ENCODE measurements at places on chromosomes 11 and 22.

GRCh38 chr11:92050305-92050704 lies 174.3 kb upstream of the FAT3 start:
- no peak for DNase-seq

DNA sequence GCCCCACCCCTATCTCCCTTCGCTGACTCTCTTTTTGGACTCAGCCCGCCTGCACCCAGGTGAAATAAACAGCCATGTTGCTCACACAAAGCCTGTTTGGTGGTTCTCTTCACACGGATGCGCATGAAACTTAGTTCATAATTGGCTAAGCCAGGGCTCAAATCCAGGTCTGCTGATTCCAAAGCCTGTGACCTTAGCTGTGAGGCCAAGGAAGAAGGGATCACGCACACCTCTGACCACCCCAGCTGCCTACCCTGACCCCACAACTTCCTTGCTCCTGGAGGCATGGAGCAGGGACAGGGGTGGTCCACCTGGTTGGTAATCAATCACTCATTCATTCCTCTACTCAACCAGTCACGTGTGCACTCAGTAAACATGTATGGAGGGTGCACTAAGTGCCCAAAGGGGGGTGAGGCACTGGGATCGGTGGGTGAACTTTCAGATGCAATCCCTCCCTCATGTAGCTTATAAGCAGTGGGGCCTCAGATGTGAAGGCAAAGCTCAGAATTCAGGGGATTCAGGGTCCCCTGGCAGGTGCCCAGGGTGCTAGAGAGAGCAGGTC lies 10.3 kb downstream of the FXYD2 start:
- no peak for DNase-seq

DNA sequence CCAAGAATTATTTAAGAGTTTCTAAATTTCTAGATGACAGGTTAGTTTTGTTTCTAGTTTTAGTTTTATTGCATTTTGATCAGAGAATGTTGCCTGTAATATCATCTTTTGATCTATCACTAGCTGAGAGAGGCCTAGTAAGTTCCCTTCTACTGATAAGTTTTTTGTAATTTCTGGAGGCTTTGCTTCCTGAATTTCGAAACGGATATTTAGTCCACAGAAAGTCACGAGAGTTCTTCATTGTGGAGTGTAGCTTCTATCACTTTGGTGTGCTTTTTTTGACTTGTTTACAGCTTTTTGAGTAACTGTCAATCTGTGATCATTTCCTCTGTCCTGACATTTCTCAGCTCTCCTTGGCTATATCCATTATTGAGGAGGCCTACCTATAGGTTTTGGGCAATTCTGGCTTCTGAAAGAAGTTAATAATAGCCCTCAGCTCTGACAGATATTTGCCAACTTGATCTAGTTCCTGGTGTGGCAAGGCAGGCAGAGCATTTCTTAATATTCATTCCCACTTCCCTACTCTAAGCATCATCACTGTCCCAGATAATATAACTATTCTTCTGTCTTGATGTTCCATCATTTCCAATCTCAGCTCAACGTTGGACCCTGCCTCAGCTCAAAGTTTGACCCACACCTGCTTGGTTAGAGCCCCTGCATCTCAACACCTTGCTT lies 171.3 kb downstream of the BLID start:
- no peak for DNase-seq

DNA sequence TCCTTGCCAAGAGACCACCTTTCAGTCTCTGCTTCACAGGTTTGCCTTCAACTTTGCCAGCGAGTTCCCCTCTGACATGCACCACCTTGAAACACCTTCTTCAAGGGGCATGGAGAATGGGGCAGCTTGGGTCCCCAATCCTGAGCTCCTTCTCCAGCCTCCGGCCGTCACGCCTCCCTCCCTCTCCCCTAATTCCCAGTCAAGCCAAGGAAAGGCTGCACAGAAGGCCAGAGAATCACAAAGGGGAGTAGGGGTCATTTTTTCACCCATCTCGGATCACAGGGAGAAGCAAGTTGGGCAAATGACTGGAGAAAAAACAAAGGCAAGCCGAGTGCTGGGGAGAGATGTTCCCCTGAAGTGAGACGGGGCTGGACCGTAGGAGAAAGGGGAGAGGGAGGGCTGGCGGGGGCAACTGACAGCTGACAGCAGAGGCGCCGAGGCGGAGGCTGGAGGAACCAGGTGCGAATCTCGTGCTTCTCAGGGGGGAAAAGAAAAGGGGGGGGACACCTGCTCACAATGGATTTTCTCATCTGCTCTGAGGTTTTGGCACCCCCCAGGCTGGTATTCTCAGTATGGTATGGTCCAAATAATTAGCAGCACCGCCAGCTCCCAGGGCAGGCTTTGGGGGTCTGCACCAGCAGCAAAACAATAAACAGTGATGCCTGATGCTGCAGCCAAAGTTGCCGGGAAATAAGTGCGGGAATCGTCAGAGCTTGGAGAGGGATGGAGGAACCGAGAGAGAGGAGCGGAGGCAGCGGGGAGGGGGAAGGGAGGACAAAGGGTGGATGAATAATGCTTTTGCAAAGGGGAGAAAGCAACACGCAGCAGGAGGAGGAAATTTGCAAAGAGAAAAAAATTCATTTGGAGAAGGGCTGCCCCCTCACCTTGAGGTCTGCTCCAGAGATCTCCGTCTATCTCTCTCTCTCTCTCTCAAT lies 644 bp downstream of the YPEL4 start:
- DNase-seq, result no peak

DNA sequence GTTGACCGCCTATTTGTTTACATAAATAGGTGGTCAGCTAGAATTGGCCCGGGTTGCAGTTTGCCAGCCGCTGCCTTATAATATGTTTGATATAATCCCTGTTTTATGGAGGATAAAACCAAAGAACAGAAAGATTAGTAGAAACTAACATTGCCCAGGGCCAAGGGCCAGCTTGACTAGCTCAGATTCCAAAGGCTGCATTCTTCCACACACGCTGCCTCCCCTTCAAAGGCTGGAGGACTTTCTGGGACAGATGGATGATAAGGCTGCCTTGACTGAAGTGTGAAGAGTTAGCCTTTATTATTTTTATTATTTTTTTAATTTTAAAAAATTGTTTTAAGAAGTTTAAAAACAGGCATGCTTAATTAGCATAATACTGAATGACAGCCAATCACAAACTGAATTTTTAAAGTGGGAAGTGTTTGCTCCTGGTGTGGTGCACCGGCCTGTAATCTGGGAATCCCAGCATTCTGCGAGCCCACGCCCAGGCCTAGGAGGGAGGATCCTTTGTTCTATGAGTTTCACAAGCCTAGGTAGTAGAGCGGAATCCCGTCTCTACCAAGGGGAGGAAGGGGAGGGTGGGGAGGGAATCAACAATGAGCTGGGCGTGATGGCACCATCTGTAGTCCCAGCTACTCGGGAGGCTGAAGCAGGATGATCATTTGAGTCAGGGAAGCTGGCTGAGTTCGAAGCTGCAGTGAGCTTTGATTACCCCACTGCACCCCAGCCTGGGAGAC lies 114.9 kb downstream of the NAV2 start:
- no peak for DNase-seq

GRCh38 chr11:69276165-69276564 lies 17.8 kb upstream of the MYEOV start:
- no peak for DNase-seq

DNA sequence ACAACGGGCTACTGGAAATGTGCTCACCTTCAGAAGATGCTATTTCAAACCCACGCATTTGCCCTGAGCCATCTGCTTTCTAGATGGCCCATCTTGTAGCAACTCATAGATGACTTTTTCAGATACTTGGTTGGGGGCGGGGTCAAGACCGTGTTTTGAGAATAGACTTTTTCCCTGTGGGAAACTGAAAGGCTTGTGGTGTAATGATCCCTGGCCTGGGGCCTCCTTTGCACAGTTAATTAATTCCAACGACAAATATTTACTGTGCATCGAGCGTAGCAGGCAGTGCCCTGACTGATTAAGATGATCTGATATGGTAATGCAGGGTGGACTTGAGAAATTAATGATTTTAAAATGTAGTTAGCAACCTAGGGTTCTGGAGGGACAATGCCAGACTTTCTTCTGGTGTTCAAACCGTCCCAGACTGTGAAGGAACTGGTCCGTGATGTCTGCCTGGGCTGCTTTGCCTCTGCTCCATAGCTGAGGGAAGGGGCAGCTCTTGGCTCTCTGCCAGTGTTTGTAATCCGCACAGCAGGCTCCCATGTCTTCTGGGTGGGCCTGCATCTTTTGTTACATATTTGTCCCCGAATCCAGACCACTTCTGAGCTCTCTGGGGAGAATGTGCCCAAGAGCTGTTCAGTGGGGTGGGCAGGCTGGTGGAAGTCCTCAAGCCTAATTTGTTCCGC lies 84.8 kb downstream of the ADAMTS15 start:
- no peak for DNase-seq

DNA sequence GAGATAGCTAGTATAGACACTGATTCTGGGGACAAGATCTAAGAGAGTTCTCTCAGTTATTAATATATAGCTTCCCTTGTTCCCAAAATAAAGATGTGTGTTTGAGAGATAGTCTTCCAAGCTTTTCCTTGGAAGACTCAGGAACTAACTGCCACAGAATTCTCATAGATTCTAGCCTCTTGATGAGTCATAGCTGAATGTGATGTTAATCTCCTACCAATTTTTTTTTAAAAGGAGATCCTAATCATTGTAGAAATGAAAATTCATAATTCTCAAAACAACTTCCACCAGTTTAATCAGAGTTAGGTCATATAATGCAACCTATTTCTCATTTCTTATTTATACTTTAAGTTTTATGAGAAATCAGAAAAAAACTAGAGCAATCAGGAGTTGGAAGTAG lies 148.8 kb downstream of the JRKL start:
- no peak for DNase-seq

DNA sequence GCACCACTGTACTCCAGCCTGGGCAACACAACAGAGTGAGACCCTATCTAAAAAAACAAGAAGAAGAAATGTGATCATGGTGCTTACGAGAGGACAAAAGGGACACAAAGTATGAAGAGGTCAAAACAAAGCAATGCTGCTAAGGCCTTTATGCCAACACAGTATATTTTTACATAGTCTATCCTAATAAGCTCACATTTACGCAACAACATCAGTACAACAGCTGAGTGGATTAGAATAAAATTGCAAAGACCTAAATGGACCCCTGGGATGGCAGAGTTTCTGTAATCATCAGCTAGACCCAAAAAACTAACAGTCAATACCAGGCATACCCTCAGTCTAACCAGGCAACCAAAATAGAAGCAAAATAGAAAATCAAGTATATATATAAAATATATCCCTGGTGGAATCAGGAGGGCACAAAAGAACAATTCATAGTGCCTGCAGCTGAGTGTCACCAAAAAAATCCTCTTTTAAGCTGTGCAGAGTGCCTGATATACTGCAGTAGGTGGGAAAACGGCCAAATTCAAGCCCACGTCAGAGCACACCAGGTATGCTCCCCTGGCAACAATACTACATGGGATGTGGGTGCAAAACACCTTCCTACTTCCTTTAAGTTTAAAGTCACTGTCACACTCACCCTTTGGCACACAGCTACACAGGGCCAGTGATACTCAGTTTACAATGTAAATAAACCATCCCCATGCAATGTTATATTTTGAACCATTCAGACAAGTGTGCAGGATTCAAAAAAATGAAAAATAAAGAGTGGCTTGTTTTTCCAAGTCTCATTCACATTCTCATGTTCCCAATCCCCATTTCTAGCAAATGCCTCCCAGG lies 57.8 kb downstream of the RBFOX2 start:
- no peak for DNase-seq

GRCh38 chr11:133570376-133570775 lies 38.1 kb upstream of the OPCML start:
- no peak for DNase-seq

GRCh38 chr11:87879118-87879517 lies 296.1 kb downstream of the RAB38 start:
- DNase-seq, result no peak

- DNase-seq, result no peak
These were observed 11.5 kb downstream of the C1QTNF6 start for GRCh38 chr22:37176464-37177061.

- no peak for DNase-seq
These were observed 600.6 kb downstream of the BUD13 start for GRCh38 chr11:116172156-116172555.

GRCh38 chr11:123137431-123138224 lies 57.4 kb downstream of the CLMP start:
- DNase-seq, result no peak

GRCh38 chr11:27971171-27971570 lies 136.8 kb downstream of the KIF18A start:
- no peak for DNase-seq

GRCh38 chr11:102079625-102080024 lies 30.6 kb upstream of the YAP1 start:
- DNase-seq, result no peak

DNA sequence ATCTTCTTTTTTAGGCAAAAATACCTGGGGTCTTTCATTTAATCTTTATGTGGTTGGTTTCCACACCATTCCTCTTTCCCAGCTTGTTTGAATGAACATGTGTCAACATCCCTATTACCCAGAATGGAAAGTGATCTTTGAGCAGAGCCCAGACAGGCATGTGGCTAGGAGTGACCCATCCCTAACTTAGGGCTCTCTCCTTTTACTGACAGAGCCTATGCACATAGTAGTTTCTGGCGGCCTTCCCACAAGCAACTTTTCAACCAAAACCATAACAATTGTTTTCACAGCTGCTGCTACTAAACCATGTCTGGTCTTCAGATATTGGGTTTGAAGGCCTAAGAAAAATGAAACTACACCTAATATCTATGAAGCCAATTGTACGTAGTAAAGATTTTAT lies 107.5 kb downstream of the TENM4 start:
- DNase-seq, result no peak

DNA sequence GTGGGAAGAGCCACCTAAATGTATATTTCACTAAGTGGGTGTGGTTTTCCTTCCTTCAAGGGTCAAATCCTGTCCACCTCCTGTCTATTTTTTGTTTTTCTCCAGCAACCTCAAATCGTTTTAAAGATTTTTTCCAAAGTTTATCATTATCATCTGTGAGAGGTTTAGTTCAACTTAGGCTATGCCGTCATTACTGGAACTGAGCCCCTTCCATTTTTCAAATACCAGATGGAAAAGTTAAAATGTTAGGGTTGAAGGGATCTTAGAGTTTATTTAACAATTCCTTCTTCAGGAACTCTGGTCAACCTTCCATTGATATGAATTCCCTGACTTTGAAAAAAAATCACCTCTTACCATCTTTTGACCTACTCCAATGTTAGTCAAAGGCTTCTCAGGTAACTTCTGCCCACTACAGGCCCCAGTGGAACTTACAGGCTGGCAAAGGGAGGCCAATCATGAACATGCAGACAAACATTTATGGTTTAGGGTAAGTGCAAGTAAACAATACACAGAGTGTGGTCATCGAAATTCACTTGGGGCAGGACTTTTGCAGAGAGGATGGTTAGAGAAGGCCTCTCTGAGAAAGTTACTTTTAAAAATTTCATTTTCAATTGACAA lies 45.2 kb downstream of the SYN3 start:
- DNase-seq, result no peak

GRCh38 chr11:124887667-124888013 lies 10.0 kb downstream of the ROBO4 start:
- no peak for DNase-seq

- DNase-seq, result no peak
These were observed 4.2 kb upstream of the ZDHHC8 start for GRCh38 chr22:20127318-20127868.

DNA sequence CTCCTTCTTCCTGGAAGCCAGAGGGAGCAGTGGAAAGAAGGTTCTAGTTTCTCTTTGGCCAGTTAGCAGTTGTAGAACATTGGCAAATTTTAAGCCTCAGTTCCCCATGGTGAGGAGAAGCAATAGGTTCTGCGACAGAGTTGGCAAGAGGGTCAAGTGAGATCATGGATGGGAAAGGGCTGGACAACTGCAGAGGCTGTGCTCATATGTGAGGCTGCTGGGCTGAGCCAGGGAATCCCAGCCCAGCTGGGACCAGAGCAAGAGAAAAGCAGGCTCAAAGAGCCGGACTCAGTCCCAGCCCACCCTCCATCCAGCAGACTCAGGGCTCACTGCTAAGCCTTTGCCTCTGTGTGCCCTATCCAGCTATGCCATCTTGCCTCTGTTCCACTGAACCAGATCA lies 66.8 kb upstream of the MYOD1 start:
- no peak for DNase-seq

Measured in CD4-positive, alpha-beta T cell treated with Interleukin-4 for 4 hours (primary cell).